Testis (tissue), 5 donors: ENCODE measurements at places on chromosomes 16 and 17. TPM values are rescaled to one million over a fixed set of nuclear protein-coding genes. Genes with fewer than 3 reads are reported as not detected.
A peak's percentile ranks its signal among the peaks of the same experiment; 100 is the strongest.

DNA sequence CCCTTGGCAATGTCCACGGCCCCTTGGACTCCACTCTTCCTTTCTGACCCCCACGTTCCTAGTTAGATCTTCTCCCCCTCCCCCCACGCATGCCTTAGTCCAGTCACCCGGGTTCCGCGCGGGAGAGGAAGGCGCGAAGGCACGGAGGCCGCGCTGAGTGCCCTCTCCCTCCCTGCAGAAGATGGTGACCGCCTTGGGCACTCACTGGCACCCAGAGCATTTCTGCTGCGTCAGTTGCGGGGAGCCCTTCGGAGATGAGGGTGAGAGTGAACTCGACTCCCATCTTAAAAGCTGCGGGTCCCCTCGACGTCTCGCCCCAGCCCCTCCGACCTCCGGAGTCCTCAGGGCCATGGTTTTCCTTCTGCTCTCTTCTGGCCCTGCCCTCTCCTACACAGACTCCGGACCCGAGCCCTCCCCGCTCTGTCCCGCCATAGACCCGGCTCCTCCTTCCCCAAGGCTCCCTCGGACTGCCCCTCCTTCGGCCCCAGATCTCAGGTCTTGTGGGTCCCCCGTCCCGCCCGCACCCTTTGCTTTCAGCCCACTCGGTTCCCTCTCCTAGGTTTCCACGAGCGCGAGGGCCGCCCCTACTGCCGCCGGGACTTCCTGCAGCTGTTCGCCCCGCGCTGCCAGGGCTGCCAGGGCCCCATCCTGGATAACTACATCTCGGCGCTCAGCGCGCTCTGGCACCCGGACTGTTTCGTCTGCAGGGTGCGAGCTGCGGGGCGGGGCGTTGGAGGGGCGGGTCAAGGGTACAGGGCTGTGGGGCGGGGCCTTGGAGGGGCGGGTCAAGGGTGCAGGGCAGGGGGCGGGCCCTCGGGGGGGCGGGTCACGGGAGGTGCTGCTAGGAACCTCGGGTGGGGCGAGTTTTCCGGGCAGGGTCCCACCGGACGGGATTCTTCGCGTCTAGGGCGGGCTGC, 4.6 kb downstream of the TGFB1I1 start:
- H3K4me3 ChIP-seq, result peak overlapping the region; percentile 32

Gene CA5A
- polyA plus RNA-seq, result not detected

DNA sequence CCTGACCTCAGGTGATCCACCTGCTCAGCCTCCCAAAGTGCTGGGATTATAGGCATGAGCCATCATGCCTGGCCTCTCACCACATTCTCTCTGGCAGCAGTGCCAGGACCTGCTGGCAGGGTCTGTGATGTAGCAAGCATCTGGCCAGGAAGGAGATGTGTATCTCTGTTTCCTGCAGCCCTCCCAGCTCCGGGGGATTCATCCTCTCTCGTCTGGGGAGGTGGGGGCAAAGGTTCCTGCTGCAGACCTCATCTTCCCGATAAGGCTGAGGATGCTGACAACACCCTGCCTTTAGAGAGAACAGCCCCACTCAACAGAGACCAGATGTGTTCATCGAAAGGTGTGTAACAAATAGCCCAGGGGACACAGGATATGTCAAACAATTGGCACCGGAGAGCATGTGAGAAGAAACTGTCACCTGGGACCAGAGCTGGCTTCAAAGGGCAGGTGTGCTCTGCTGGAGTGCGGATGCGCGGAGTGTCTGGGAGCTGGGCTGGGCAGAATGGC, 54.8 kb upstream of the SEC14L1 start:
- peaks cover 15% of the 10 kb centered on the region for H3K4me1 ChIP-seq
- no peak for DNase-seq
- no peak overlapping the region for H3K4me3 ChIP-seq
- H3K27ac ChIP-seq, result no peak overlapping the region
- no peaks in the 10 kb centered on the region for H3K36me3 ChIP-seq

Gene CD300H
- not detected for polyA plus RNA-seq

GRCh38 chr16:577796-578195, 8.0 kb downstream of the PIGQ start:
- H3K27me3 ChIP-seq, result no peaks in the 10 kb centered on the region
- no peak for DNase-seq
- no peak overlapping the region for H3K4me3 ChIP-seq
- no peaks in the 10 kb centered on the region for H3K4me1 ChIP-seq

Gene EPX
- not detected for polyA plus RNA-seq

DNA sequence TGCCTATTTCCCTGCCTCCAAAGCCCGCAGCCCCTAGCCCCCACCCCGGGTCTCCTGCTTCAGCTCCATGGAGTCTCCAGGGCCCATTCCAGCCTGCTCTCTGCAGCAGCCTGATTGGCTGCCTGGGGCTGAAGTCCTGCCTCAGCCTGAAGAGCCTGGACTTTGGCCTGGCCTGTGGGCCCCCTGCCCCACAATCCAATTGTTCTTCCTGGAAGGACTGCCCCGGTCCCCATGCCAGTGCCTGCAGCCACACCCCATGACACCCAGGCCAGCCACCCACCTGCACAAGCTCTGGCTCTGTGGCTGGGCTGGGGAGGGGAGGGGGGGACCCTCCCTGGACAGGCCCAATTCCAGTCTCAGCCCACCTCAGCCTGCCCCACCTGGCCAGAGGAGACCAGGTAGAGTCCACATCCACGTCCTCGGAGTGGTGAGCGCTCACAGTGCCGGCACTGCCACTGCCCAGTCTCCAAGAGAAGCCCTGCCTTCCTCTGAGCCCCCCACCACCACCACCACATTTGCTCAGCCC, 12.3 kb downstream of the ENPP7 start:
- H3K27ac ChIP-seq, result no peak overlapping the region
- H3K4me1 ChIP-seq, result peaks cover 3% of the 10 kb centered on the region
- H3K36me3 ChIP-seq, result no peaks in the 10 kb centered on the region
- DNase-seq, result no peak
- H3K4me3 ChIP-seq, result no peak overlapping the region
- H3K27me3 ChIP-seq, result no peaks in the 10 kb centered on the region
